ENCODE measurements at places on chromosomes 1 and 21.

DNA sequence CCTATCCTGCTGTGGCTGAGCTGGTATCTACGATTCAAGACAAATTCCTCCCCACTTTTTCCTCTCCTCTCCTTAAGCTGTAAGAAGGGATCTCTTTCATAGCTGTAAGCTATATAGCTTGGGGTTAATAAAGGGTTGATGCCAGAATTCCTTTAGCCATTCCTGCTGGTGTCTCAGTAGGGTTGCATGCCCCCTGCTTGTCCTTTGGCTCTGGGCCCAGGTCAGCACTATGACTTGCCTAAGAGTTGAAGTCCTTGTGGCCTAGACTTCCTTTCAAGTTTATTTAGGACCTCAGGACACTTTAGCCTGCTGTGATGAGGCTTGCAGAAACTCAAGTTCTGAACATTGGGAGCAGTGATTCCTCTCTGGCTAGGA, 270.0 kb downstream of the AMY1C start:
- DNase-seq, result no peak

GRCh38 chr1:230379928-230380327, 46.2 kb downstream of the PGBD5 start:
- DNase-seq, result no peak

- DNase-seq, result no peak
Measured at GRCh38 chr1:51790385-51790784, 88.1 kb downstream of the NRDC start.

DNA sequence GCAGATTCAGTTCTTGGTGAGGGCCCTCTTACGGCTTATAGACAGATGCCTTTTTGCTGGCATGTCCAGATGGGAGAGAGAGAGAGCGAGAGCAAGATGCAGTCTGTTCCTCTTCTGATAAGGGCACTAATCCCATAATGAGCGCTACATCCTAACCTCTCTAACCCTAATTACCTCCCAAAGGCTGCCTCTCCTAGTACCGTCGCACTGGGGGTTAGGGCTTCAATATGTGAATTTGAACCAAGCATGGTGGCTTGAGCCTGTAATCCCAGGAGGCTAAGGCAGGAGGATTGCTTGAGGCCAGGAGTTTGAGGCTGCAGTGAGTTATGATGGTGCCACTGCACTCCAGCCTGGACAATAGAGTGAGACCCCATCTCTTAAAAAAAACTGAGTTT, 10.5 kb upstream of the SDE2 start:
- no peak for DNase-seq

GRCh38 chr1:17658837-17659236, 96.3 kb upstream of the ACTL8 start:
- no peak for DNase-seq

GRCh38 chr1:115052454-115053083, 22.9 kb downstream of the TSHB start:
- DNase-seq, result peak; percentile 61

DNA sequence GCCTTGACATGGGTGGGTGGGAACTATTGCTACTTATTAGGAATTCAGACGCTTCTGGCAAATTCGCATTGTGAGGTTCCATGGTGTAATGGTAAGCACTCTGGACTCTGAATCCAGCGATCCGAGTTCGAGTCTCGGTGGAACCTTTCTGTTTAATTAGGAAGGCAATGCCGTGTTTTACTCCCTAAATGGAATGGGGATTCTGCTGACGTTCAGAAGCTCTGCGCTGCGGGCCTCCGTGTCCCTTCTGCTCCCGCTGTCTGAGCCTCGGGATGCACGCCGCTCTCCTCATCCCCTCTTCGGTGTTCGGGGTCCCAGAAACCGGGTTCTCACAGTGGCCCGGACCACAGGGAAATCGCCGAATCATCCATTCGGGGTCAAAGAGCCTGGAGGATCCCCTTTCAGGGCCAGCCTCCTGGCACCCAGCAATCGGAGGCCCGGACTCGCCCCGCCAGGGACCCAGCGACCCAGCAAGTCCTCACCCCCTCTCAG, 280.3 kb downstream of the FAM72C start:
- DNase-seq, result peak; percentile 11

GRCh38 chr21:32299695-32300094, 1.0 kb downstream of the MRAP start:
- DNase-seq, result no peak

- DNase-seq, result peak; percentile 42
Measured at GRCh38 chr1:87335175-87335884, 6.7 kb downstream of the LMO4 start.

- no peak for DNase-seq
Measured at GRCh38 chr1:234018816-234019215, 114.3 kb downstream of the SLC35F3 start.

DNA sequence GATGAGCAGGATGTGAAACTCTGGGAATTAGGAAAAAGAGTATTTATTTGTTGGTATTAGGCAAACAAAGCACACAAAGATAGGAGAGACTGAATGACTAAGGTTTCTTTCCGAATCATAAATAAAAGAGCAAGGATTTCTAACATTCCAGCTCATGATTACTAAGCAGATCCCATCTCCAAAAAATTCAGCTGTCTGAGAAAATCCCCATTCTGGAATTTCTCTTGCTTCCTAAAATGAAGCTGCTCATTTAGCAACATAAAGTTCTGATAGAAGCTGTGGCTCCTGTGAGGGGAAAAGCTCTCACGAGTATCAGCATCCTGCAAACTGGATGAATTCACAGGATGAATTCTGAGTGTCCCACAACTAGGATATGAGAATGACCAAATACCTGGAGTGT, 6.7 kb upstream of the SH2D5 start:
- DNase-seq, result no peak

DNA sequence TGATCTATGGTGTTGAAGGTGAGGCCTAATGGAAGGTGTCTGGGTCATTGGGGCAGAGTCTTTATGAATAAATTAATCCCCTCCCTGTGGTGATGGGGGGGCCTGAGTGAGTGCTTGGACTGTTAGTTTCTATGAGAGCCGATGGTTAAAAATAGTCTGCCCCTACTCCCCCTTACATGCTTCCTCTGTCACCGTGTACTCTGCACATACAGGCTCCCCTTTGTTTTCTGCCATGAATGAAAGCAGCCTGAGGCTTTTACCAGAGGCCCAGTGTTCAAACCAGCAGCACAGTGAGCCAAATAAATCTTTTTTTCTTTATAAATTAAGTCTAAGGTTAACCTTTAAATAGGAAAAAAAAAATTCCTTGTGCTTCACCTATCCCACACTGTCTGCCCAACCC, 657.0 kb downstream of the AMY1C start:
- DNase-seq, result no peak

- peak; percentile 30 for DNase-seq
Measured at GRCh38 chr1:63112155-63112900, 210.0 kb upstream of the FOXD3 start.

DNA sequence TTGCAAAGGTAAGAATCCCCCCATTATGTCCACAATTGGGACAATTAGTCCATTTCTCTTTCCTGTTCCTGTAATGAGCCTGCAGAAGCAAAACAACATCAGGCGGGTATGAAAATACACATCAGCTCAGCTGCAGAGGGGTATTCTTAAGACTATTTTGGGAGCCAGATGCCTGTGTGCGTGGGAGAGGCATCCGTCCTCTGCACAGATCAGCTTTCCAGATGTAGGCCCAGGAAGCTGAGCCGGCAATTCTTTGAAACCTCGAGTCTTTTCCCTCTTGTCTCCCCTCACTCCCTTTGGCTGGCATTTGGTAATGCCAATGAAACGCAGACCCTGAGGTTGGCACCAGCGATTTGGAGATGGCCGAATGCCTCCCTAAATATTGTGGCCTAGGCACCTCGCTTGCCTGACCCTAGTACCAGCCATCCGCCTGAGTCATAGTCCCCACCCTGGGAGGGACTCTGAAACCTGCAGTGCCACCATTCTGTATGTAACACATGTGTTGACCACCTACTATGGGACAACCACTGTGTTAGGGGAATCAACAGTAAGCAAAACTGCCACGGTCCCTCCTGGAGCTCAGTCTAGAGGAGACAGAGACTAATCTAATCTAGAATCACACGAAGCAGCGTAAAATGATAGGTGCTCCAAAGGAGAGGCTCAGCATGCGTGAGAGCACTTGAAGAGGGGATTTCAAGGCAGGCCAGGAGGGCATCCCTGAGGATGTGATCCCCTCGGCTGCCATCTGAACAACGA, 603.0 kb downstream of the MATN1 start:
- DNase-seq, result no peak

DNA sequence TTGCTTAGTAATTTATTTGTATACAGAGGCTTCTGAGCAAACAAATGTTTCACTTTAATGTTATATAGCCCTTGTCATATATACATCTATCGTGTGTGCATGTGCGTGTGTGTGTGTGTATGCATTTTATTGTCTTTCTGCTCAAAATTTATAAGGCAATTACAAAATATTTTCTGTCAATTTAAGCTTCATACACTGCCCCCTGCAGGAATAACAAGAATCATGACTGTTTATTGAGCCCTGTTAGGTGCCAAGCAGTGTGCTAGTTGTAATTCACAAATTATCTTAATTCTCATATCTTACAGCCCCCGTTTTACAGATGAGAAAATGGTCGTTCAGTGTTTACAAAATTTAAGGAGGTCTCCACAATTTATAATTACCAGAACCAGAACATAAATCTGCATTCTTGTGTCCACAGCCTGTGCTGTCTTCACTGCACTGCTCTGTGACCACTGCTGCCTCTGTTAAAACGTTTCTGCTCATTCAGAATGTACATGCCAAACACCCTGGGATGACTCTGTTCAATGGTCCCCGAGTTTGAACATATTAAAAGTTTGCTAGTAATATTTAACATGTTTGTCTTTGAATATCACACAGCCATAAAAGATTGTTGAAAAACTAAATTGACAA, 181.3 kb downstream of the ATP6V1G3 start:
- DNase-seq, result peak; percentile 24

GRCh38 chr1:59947047-59947938, 20.7 kb upstream of the CYP2J2 start:
- DNase-seq, result peak; percentile 87
